ENCODE measurements at places on chromosomes 11 and 22.

DNA sequence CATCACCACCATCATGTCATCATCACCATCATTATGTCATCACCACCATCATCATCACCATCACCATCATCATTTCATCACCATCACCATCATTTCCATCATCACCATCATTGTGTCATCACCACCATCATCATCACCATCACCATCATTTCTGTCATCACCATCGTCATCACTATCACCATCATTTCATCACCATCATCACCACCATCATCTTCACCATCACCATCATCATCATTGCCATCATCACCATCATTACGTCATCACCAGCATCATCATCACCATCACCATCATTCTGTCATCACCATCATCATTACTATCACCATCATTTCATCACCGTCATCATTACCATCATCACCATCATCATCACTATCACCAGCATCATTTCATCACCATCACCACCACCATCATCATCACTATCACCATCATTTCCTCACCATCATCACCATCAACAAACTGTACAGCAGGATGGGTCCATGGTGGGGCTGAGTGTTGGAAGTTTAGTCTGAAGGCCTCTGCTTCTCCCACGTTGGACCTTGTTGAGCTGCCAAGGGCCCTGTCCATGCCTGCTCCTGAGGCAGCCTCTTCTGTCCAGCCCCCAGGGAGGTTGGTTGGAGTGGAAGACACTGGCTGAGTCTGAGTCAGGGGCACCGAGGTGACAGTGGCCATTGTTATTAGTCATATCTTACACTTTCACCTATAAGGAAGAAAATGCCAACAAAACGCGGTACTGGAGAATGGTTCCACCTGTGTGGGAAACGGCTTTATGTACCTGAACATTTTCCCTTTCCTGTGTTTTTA lies 247.1 kb downstream of the TBC1D22A start:
- DNase-seq, result no peak

DNA sequence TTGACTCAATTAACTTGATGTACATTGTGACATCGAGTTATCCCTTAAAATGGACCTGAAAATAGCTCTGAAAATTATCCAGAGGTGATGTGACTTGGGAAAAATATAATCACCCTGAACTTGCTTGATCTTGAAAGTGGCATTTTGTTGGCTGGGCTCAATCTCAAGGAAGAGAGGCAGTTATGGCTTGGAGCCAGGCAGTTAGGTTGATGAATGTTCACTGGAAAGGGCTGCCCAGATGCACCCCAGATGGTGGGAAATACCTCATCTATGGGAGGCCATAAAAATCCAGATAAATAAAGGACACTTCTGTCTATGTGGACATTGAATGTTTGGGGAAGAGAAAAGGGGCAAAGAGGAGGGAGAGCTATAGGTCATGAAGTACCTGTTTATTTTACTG lies 55.7 kb upstream of the OR5AN1 start:
- DNase-seq, result no peak

GRCh38 chr11:83140691-83141455 lies 16.1 kb upstream of the PCF11 start:
- no peak for DNase-seq

- no peak for DNase-seq
Observed at GRCh38 chr11:128520206-128520887, 67.0 kb downstream of the ETS1 start.

DNA sequence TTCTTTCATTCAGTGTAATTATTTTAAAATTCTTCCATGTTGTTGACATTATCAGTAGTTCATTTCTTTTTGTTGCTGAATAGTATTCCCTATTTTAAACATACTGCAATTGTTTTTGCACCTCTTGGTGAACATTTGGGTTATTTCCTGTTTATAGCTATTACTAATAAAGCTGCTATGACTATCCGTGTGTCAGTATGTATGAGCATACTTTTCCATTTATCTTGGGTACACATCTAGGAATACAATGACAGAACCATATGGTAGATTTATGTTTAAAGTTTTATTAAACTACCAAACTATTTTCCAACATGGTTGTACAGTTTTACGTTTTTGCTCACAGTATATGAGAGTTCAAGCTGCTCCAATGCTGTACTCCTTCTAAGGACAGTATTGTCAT lies 22.0 kb upstream of the FIBIN start:
- DNase-seq, result no peak

DNA sequence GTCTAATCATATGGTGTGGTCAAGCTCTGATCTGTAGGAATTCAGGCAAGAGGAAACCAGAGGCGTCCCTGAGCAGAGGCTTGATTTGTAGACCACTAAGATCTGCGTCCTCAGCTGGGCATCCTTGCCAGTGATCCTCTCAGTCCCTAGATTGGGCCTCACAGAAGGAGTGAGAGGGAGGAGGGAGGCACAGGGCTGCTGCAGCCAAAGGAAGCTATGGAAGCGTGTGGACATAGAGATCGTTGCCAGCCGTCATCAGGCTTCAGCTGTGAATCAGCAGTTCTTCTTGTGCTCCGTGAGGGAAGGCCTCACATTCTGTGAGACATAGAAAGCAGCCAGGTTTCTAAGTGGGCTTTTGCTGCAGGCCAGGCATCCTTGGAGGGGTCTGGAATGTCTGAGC lies 254.6 kb upstream of the KIRREL3 start:
- DNase-seq, result no peak

- DNase-seq, result peak; percentile 30
Observed at GRCh38 chr22:48477031-48477721, 1350.5 kb downstream of the BRD1 start.

- DNase-seq, result no peak
Observed at GRCh38 chr22:25668437-25668836, 73.6 kb upstream of the MYO18B start.

GRCh38 chr11:6321961-6322362 lies 1.7 kb upstream of the CAVIN3 start:
- DNase-seq, result peak; percentile 36

- DNase-seq, result peak; percentile 57
Observed at GRCh38 chr22:40345815-40346184, 500 bp upstream of the ADSL start.

GRCh38 chr11:132161403-132162078 lies 791.1 kb downstream of the NTM start:
- no peak for DNase-seq

DNA sequence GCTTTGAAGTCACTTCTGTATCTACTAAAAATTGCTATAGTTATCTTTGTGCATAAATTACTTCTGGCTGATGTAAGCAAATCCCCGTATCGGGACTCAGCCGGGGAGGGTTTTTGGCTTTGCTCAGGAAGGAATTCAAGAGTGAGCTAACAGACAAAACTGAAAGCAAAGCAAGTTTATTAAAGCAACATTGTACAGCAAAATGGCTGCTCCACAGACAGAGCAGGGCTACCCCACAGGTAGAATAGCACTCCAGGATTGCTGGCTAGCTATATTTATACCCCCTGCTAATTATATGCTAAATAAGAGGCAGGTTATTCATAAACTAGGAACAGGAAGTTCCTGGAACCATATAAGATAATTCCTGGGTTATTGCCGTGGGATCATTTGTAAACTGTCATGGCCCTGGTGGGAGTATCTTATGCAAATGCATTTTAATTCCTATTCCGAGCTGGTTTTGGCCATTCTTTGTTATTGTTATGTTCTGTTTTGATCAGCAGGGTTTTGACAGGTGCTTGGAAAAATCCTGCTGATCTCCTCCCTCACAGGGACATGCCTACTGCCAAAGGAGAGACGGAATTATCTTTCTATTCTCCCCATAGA lies 15.2 kb downstream of the MIF start:
- no peak for DNase-seq

DNA sequence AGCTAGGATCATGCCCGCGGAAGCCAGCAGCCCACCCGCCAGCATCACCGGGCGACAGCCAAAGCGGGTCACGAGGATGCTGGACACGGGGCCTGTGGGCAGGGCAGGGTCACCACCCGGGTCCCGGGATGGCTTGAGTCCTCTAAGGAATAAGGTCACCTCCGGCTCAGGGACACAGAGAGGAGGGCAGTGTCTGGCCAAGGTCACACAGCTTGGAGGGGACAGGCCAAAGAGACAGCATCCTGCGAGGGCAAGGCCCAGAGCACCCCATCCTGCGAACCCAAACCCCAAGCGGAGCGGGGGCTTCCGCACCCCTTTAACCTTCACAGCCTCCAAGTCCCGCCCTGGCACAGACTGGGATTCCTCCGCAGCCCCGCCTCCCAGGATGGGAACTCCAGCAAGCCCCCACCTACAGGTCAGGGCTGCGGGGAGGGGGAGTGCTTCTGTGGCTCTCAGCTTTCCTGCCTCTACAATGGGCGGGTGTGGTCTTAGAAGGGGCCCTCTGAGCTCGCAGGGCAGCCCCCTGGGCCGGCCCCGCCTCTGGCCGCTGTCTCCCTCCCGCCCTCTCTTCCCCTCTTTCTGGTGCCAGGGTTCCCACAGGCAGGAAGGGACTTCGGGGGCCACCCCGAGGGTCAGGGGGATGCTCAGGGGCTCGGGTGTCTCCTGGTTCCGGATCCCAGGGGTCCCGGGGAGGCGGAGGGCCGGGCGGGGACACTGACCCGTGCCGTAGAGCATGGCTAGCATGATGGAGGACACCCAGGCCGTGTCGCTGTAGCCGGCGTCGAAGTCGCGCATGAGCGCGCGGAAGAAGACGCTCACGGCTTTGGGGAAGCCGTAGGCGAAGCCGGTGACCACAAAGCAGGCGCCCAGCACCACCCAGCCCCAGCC lies 1.8 kb downstream of the SLC16A8 start:
- no peak for DNase-seq

GRCh38 chr22:33656808-33657628 lies 263.3 kb downstream of the LARGE1 start:
- no peak for DNase-seq

DNA sequence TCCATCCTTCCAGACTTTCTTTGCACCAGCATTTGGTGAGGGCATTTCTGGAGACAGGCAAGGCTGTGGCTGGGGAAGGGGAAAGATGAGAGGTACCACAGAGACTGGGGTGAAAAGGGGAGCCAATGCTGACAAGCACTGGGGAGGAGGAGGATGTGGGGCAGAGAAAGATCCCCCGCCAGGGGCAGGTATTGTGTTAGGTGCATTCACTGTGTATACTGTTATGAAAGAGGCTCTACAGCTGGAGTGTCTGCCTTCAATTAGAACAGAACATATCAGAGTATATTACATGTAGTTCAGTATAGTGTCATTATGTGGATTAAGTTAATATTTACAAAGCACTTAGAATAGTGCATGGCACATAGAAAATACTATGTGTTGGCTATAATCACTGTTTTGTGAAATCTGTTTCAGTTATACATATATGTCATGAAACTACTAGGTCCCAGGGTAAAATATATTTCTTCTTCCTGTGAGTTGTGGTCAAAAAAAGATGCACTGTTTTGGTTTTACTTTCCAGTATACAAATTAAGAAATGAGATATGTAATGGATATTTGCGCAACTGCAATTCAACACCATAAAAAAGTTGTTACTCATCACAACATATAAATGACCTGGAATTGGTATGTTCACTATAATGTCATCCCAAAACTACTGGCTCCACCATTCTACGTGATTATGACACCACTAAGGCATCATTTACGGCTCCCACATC lies 8.4 kb downstream of the MSANTD2 start:
- no peak for DNase-seq

- no peak for DNase-seq
Observed at GRCh38 chr22:36797911-36798673, 18.7 kb downstream of the PVALB start.

- no peak for DNase-seq
Observed at GRCh38 chr11:30879322-30880005, 293.3 kb upstream of the MPPED2 start.

- DNase-seq, result no peak
Observed at GRCh38 chr22:31742115-31742514, 7.8 kb downstream of the PRR14L start.

GRCh38 chr11:96143041-96143521 lies 199.9 kb downstream of the MAML2 start:
- no peak for DNase-seq

GRCh38 chr11:776561-777287 lies 563 bp downstream of the GATD1 start:
- no peak for DNase-seq

DNA sequence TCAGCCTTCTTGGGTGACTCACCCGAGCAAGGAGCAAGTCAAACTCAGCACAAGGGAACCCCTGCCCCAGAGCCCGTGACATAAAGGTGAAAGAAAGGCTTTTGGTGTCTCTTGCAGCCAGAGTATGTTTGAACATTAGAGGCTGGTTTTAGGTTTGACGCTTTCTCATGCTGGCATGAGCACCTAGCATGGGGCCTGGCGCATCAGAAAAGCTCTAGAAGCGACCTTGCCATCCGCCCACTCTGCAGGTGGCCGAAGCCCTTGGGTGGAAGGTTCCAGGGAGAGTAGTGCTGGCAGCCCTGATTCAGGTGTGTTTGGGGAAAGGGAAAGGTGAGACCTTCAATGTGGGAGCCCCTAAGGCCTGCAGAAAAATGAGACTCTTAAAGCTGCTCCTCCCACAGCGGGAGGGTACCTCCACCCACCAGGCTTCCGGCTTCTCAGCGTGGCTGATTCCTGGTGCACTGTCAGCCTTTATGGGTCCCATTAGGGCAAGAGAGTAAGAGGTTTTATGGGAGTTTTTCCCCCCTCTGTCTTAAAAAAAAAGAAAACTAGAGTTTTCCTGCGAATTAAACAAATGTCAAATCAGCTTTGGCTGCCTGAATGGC lies 88.4 kb downstream of the GRIK4 start:
- DNase-seq, result no peak

DNA sequence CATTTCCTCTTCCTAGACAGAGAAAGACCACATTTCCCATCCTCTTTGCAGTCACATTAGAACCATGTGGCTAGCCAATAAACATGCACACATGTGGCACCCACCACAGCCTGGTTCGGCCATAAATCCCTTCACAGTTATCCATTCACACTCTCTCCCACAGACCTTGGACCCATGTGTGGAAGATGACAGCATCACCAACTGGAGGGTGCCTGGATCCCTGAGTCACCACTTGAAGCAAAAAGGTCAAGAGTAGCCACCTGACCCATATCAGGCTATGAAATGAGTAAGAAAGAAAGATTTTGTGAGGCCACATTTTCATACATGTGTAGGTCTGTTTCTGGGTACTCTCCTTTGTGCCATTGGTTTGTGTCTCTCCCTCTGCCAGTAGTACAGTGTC lies 9.0 kb upstream of the TMEM121B start:
- DNase-seq, result no peak

All from SJSA1 (cell line).